ENCODE measurements at places on chromosomes 13 and 19.

DNA sequence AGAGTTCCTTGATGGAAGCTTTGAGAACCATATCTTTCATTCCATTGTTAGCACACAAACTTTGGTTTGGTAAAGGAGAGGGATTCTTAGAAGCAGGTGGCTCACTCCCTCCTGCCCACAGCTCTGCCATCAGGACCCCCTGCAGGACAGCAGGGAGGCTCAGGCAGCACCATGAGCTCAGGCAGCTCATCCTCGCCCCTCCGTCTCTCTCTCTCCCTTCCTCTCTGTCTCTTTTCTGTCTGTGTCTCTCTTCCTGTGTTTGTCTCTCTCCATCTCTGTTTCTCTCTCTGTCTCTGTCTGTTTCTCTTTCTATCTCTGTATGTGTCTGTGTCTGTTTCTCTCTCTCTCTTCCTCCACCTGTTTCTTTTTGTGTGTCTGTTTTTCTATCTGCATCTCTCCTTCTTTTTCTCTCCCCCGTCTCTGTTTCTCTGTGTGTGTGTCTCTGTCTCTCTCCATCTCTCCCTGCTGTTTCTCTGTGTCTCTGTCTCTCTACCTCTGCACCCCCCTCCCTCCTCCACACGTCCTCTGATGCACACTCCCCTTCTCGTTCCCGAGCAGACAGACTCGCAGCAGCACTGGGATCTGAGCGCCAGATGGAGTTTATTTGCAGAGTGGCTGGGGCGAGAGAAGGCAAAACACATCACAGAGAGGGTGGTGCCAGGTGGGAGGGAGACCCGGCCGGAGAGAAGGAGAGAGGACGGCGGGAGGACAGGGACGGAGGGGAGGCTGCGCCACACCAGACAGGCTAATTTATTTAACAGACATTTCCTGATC is 8.7 kb downstream of the SBK2 start:
- DNase-seq = no peak

DNA sequence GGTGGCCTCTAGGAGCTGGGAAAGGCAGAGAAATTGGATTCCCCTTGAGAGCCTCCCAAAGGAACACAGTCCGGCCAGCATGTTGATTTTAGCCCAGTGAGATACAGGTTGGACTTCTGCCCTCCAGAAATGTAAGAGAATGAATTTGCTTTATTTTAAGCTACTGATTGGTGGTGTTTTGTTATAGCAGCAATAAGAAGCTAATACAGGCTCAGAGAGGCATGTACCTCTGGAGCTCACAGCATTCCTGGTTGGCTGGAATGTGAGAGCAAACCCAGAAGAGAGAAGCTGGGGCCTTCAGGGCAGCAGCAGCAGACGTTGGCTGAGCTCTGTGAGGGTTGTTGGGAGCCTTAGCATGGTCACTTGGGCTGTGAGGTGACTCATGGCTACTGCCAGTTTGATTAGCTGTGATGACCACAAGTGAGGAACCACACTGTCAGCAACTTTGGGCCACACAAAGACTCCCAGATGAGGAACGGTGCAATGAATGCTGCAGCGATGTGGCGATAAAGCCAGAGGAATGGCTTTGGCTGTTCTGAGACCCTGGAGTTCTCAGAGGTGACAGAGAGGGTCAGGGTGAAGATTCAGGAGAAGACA is 80.1 kb downstream of the CYSLTR2 start:
- DNase-seq = no peak

GRCh38 chr13:49183672-49184325 is 36.3 kb upstream of the MLNR start:
- DNase-seq = no peak

- DNase-seq = no peak
Measured at GRCh38 chr13:44400736-44401135, 27.1 kb downstream of the SERP2 start.

GRCh38 chr19:42151782-42152684 is 19.8 kb upstream of the POU2F2 start:
- DNase-seq = no peak

GRCh38 chr19:41698746-41699230 is 9.6 kb upstream of the CEACAM5 start:
- DNase-seq = no peak

DNA sequence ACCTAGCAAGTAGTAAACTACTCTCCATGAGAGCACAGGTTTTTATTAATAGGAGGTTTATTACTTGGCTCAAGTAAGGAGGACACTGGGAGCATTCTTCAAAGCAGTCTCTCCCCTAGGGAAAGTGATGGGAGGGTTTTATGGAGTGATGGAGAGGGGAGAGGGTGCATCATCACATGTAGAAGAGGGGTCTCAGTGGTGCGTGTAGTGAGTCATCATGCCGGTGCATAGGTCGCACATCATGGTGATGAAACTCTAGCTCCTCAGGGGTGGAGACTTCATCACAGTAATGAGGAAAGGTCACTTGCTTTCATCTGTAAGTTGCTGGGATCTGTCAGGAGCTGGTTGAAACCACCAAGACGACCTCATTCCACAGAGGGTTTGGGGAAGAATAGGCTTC is 210.8 kb upstream of the UBL3 start:
- no peak for DNase-seq

- DNase-seq = no peak
Measured at GRCh38 chr19:591099-591958, 1.6 kb downstream of the HCN2 start.

DNA sequence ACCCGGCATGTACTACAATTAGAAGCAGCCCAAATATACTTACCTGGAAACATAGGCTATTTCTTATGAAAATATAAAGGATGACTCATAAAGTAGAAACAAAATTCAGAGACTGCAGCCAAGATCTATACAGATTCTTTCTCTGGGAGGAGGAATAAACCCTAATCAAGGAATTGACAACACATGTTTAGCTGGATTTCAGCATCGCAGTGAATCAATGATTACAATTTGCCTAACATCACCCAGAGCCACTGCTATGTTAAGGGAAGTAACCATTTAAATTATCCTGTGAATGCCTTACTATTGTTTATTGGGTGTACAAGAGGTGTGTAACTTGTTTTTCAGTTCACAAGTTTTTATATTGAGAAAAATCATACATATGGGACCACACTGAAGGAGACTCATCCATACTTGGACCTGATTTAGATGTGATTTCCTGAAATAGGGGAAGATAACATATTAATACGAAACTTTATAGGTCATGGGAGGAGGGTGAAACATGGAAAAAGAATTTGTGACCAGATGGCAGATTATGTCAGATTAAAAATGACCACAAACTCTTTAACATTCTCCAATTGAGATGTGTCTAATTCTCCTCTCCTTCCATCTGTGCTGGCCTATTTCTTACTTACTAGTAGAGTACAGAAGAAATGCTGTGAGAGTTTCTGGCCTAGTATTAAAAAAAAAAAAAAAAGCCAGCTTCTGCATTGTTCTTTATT is 1168.4 kb downstream of the SLITRK1 start:
- no peak for DNase-seq

- no peak for DNase-seq
Measured at GRCh38 chr13:108927615-108928014, 298.2 kb downstream of the MYO16 start.

DNA sequence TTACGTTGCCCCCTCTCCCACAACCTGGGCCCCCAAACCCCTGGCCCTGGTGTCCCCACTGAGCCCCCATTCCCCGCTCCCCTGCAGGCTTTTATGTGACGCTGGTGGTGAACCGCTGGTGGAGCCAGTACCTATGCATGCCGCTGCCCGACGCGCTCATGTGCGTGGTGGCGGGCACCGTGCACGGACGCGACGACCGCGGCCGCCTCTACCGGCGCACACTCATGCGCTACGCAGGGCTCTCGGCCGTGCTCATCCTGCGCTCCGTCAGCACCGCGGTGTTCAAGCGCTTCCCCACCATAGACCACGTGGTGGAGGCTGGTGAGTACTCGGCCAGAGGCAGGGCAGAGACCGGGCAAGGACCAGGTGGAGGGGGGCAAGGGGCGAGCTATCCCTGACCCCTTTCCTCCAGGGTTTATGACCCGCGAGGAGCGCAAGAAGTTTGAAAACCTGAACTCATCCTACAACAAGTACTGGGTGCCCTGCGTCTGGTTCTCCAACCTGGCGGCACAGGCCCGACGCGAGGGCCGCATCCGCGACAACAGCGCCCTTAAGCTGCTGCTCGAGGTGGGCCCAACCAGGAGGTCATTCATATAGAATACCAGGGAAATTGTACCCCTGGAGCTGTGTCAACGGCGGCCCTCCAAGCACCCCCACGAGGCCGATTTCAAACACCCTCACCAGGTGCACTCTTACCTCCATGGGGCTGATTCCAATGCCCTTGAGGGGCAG is 3.0 kb downstream of the BEST2 start:
- no peak for DNase-seq

GRCh38 chr13:45607931-45608330 is 7.6 kb downstream of the ERICH6B start:
- no peak for DNase-seq

DNA sequence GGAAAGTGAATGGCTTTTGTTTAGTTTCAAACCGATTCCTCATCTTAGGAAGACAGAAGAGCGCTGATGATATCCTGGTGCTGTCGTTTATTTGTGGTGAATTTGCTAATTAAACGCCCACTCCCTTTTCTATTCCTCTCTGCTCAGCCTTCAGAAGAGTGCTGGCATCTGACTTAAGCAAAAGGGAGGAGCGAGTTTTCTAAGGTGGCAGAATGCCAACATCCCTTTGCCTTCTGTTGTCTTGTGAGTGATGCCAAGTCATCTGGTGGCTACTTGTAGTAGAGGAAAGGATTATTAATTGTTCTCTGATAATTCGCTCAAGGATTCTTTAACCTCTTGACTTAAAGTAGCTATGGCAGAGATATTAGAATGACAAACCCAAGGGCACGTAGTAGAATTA is 68.1 kb downstream of the ERCC5 start:
- DNase-seq = no peak

GRCh38 chr13:76879203-76879882 is 6.9 kb downstream of the KCTD12 start:
- DNase-seq = no peak

- DNase-seq = no peak
Measured at GRCh38 chr13:40434516-40435397, 231.7 kb downstream of the FOXO1 start.

- no peak for DNase-seq
Measured at GRCh38 chr13:24292481-24292880, 16.9 kb upstream of the C1QTNF9 start.

DNA sequence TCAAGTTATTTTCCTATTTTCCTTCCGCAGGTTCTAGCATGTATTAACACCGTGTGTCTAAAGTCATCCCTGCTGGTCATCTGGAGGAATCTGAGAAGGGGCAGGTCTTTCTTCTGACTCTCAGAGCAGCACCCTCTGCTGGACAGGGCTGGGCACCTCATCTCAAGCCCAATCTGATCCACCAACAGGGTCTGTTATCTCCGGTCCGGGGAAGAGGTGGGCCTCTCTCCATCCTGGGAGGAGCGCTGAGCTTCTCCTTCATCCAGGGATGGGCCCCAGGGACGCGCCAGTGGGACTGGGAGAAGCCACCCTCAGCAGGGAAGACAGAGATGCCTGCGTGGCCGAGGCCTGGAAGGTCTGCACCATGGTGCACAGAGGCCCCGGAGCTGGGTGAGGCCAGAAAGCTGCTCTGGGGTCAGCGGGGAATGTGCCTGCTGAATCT is 26.0 kb upstream of the ZNF331 start:
- peak; percentile 45 for DNase-seq

DNA sequence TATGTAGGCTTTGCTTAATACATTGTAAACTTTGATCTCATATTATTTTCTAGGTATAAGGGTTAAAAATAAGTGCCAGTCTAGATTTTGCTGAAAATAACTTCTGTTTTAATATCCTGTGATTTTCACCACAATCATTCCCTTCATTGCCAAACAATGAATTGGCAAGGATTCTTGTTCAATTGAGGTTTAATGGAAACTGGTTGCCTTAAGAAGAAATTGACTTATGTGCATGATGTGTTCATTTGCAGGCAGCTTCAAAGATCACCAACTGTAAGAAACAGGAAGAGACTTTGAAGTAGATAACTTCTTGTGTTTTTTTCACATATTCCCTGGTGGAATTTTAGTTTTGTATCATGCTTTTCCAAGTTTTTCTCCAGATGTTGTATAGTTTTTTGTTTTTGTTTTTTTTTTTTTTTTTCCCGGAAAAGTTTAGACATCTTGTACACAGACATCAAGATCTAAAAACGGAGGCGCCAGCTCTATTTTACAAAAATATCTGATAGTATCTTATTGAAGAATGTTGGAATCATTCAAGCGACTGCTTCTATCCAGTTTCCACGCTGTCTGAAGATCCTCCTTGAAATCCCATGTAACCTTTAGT is 108.3 kb downstream of the POSTN start:
- DNase-seq = no peak

GRCh38 chr19:3462991-3463713 is 17.2 kb downstream of the SMIM24 start:
- DNase-seq = no peak

DNA sequence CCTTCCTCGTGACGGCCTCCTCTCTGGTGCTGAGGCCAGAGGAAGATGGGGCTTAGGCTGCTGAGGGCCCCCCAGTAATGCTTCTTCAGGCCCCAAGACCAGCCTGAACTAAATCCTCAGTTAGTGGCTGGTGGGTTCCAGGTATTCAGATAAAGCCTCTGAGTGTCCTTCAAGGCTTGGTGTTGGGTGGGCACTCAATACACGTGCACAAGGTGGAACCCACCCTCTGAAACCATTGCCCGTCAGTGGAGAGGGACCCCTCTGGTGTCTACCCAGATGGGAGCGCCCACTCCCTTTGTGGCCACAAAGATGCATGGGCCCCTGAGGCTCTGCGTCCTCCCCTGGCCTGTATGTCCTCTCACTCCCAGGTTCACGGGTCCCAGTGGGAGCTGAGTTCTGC is 79.0 kb downstream of the IER2 start:
- no peak for DNase-seq

GRCh38 chr19:31962561-31962996 is 382.8 kb upstream of the ZNF507 start:
- no peak for DNase-seq

DNA sequence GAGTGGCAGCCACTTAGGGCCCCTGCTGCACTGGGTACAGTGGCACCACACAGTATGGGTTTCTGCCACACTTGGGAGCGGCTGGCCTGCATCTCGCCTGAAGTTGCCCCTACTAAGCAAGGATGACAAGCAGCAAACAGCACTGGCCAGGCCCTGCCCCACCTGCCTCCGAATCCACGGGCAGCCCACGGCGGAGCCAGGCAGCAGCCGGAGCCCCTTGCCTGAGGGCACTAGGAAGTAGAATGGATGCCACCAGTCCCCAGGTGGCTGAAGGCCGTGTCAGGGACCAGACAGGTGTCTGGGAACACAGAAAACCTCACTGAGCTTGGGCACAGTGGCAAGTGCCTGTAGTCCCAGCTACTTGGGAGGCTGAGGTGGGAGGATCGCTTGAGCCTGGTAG is 19.4 kb downstream of the MLLT1 start:
- DNase-seq = no peak

- DNase-seq = no peak
Measured at GRCh38 chr13:37997641-37998040, 128.1 kb upstream of the TRPC4 start.
